Pancreas (tissue), 10 donors: ENCODE measurements at places on chromosomes 4 and X. TPM values are rescaled to one million over a fixed set of nuclear protein-coding genes. Genes with fewer than 3 reads are reported as not detected.

Gene MAGEC2
- polyA plus RNA-seq: not detected

Gene ADH1A
- polyA plus RNA-seq: 0.19 TPM

GRCh38 chrX:149494844-149495565 lies 10.1 kb downstream of the IDS start:
- DNase-seq: no peak
- no peak overlapping the region for H3K4me3 ChIP-seq
- no peak overlapping the region for H3K27ac ChIP-seq
- H3K36me3 ChIP-seq: peaks cover 12% of the 10 kb centered on the region

- H3K36me3 ChIP-seq: no peaks in the 10 kb centered on the region
- H3K27me3 ChIP-seq: no peaks in the 10 kb centered on the region
- DNase-seq: no peak
- no peak overlapping the region for H3K27ac ChIP-seq
- no peak overlapping the region for H3K4me3 ChIP-seq
These were observed 74.5 kb downstream of the QDPR start for GRCh38 chr4:17437396-17437795.

- no peaks in the 10 kb centered on the region for H3K27me3 ChIP-seq
- H3K36me3 ChIP-seq: no peaks in the 10 kb centered on the region
- no peak for DNase-seq
- H3K4me1 ChIP-seq: peaks cover 6% of the 10 kb centered on the region
- H3K27ac ChIP-seq: no peak overlapping the region
These were observed 390.1 kb downstream of the PDGFC start for GRCh38 chr4:156581282-156582063.

DNA sequence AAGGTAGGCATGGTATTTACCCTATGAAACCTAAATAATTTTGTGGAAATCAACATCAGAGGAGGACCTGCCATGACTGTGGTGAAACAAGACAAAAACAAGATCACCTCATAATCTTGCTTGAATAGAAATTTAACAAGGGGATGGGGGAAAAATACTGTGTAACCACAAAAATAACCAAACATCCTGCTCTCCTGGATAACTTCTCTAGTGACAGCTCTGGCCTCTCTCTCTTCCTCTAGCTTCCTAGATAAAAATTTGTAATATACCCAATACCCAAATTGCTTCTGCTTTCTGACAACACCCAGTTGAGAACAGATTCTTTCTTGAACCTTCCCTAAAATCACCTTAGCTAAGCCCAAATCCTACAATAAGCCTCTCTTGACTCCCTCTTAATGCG lies 11.9 kb upstream of the TIGD2 start:
- H3K27me3 ChIP-seq: no peaks in the 10 kb centered on the region
- DNase-seq: no peak
- H3K4me3 ChIP-seq: no peak overlapping the region
- H3K36me3 ChIP-seq: no peaks in the 10 kb centered on the region
- H3K4me1 ChIP-seq: no peaks in the 10 kb centered on the region

DNA sequence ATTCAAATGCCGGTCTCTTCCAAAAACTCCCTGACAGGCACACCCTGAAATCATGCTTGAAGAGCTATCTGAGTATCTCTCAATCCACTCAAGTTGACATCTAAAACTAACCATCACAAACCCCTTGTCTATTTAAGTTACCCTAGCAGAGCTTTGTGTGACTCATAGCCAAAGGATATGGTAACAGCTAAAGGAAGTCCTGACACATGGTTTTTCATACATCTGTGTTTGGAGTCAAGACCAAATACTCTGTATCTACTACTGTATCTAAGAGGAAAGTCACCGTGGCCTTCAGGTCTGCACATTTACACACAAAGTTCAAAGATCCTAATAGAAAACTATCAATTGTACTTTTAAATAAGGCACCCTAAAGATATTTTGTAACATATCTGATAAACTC lies 239.6 kb upstream of the VCX start:
- H3K27ac ChIP-seq: no peak overlapping the region
- H3K4me3 ChIP-seq: no peak overlapping the region
- H3K36me3 ChIP-seq: no peaks in the 10 kb centered on the region
- no peaks in the 10 kb centered on the region for H3K27me3 ChIP-seq
- DNase-seq: no peak
